Activated T-cell treated with anti-CD3 and anti-CD28 coated beads for 4 hours (primary cell): ENCODE measurements at places on chromosomes 12 and 14.

GRCh38 chr12:84910549-84911241, 1.9 kb downstream of the SLC6A15 start:
- DNase-seq = no peak

GRCh38 chr14:87613881-87614280, 379.1 kb downstream of the GALC start:
- DNase-seq = no peak

DNA sequence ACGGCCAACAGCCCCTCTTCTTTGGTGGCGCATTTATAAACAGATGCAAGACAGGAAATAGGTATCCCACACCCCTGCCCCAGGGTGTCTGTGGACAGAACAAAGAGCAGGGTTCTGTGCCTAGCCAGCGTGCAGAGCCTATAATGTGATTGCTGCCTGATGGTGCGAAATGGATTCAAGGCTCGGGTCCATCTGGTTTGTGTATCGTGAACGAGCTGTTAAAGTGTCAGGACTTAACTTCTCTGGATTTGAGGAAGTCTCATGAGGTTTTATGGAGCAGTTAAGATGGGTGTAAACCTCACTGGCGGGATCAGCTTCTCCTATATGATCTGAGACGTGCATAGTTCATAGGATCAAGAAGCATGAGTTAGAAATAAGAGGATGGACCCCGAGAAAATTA, 388.7 kb upstream of the TBX3 start:
- DNase-seq = no peak

- DNase-seq = no peak
Measured at GRCh38 chr12:67981287-67982162, 7.7 kb upstream of the IFNG-AS1 start.

DNA sequence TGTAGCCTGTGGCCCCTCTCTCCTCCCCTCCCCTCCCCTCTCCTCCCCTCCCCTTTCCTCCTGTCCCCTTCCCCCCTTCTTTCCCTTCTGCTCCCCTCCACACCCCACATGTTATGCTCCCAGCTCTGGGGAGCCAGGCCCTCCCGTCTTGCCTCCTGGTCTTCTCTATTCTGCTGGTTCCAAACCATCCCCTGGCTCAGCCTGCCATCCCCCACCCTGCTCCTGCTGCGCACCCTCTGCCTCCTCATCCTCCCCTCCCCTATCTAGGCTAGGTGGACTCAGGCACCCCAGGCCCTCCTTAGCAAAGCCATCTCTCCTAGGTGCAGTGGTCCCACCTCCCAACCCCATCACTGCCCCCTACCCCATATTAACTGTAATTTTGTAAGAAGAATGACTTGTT, 99.5 kb downstream of the CALM1 start:
- DNase-seq = no peak

DNA sequence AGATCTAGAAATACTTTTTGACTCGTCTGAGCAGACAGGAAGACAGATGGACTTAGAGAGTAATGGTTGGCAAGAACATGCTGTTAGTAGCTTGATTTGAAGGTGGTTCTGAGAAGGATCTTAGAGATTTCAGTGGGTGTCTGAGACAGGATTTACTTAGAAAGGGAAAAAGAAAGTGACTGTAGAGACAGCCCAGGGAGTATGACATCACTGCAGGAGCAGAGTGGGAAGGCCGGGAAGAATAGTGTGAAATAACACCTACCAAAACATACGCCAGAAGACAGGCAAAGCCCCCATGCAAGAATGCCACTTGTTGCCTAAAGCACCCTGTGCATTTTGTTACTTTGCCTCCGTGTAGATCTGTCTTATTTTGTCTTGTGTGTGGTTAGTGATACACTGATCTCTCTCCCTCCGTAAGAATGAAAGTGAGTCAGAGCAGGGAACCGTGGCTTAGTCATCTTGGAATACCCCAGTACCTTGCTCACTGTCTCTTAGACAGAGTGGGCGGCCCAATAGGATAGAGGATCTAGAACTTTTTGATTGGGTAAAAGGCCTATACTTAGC, 161.3 kb upstream of the IFNG-AS1 start:
- DNase-seq = peak; percentile 18

- DNase-seq = no peak
Measured at GRCh38 chr12:110182281-110182680, 58.1 kb downstream of the IFT81 start.

DNA sequence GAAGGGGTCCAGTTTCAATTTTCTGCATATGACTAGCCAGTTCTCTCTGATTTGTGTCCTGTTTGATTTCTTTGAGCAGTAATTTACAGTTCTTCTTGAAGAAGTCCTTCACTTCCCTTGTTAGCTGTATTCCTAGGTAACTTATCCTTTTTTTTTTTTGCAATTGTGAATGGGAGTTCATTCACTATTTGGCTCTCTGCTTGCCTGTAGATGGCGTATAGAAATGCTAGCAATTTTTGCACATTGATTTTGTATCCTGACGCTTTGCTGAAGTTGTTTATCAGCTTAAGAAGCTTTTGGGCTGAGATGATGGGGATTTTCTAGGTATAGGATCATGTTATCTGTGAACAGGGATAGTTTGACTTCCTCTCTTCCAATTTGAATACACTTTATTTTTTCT, 77.6 kb upstream of the NID2 start:
- no peak for DNase-seq

DNA sequence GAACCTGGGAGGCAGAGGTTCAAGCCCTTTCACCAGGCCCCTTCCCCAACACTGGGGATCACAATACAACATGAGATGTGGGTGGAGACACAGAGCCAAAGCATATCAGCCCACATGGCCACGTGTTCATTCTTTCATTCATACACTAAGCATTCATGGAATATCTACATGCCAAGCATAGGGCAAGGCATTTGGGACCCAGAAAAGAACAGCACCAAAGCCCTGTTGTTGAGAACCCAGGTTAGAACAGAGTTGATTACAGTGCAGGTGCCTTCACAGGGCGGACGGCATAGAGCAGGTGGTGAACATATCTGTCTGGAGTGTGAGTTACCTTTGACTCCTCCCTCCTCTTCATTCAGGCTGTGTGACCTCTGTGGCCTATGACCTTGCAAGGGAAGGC, 159.4 kb upstream of the GSC start:
- DNase-seq = no peak

- no peak for DNase-seq
Measured at GRCh38 chr12:10142976-10143589, 13.1 kb upstream of the CLEC7A start.

GRCh38 chr12:9902539-9903228, 21.4 kb downstream of the KLRF2 start:
- DNase-seq = no peak

DNA sequence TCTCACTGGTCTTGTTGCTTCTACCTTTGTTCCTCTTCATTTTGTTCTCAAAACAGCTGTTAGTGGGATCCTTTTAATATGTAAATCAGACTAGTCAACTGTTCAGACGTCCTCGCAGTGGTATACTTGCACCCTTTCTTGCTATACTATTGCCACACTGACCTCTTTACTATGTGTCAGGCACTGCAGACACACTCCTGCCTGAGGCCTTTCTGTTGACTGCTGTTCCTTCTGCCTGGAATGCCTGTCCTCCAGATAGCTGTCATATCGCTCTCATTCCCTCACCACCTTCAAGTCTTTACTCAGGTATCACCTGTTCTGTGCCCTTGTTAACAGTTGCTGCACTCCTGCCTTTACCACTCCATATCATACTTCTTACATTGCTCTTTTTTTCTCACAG, 90.0 kb upstream of the TMEM263 start:
- DNase-seq = no peak

GRCh38 chr12:41972196-41972595, 172.5 kb downstream of the GXYLT1 start:
- DNase-seq = no peak

DNA sequence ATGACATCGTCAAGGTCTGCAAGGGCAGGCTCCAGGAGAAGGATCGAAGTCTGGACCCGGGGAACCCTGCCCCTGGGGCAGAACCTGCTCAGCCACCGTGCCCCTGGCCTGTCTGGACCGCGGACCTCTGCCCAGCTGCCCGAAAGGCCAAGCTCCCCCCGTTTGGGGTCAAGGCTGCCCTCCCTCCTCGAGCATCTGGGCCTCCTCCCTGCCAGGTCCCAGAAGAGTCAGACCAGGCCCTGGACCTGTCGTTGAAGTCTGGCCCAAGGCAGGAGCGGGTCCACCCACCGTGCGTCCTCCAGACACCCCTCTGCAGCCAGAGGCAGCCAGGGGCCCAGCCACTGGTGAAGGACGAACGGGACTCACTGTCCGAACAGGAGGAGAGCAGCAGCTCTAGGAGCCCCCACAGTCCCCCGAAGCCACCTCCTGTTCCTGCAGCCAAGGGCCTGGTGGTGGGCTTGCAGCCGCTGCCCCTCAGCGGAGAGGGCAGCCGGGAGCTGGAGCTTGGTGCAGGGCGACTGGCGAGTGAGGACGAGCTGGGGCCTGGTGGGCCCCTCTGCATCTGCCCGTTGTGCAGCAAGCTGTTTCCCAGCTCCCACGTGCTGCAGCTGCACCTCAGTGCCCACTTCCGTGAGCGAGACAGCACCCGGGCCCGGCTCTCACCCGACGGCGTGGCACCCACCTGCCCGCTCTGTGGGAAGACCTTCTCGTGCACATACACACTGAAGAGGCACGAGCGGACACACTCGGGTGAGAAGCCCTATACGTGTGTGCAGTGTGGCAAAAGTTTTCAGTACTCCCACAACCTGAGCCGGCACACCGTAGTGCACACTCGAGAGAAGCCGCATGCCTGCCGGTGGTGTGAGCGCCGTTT, 856 bp downstream of the ZBTB42 start:
- no peak for DNase-seq

GRCh38 chr12:116299665-116300328, 22.3 kb upstream of the MED13L start:
- no peak for DNase-seq

GRCh38 chr12:95173392-95174251, 43.6 kb downstream of the FGD6 start:
- no peak for DNase-seq

- no peak for DNase-seq
Measured at GRCh38 chr14:83860631-83861155, 1669.3 kb upstream of the FLRT2 start.

DNA sequence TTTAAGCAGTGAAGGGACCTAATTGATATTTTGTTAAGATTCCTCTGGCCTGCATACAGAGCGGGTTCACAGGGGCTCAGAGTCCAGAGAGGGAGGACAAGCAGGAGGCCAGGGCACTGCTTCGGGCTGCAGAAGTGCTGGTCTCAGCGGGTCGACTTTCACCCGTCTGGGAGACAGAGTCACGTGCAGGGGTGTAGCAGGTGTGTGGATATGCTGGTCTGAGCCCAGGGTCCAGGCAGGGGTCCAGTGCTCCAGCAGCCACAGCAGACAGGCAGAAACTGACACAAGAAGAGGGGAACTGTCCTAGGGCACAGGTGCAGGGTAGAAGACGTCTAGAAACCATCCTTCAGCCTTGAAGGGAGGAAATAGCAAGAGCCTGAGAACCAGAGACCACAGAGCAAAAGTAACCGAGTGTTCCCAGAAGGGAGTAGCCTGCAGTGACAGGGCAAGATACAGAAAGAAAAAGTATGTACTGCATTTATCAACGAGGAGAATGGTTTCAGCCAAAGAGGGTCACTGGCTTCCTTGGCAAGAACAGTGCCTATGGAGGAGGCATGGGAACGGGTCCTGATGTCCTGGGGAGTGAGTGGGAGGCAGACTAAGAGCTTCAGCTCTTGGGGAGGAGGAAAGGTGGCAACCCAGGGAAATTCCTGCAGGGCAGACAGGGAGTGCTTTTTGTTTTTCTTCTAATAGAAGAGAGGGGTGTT, 28.7 kb downstream of the FBXO21 start:
- no peak for DNase-seq

GRCh38 chr14:90336985-90337384, 5.2 kb upstream of the NRDE2 start:
- no peak for DNase-seq

DNA sequence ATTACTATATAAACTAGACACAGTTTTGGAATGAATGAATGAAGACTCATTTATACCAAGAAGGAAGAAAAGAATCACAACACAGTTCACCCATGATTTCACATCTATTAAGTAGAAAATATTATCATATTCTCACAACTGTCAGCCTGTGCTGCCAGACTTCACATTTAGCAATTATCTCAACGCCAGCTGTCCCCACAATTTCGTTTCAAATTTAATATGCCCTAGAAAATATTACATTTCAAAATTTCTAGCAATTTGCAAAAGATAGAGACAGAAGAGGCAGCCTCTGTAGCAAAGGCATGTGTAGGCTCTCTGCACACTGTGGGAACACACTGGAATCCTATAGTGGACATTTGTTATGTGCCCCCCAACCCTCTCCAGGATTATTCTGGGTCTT, 83.6 kb downstream of the ANKS1B start:
- no peak for DNase-seq

- DNase-seq = no peak
Measured at GRCh38 chr12:102063069-102063468, 1.3 kb upstream of the WASHC3 start.

GRCh38 chr12:119012179-119012578, 30.8 kb downstream of the SRRM4 start:
- no peak for DNase-seq

DNA sequence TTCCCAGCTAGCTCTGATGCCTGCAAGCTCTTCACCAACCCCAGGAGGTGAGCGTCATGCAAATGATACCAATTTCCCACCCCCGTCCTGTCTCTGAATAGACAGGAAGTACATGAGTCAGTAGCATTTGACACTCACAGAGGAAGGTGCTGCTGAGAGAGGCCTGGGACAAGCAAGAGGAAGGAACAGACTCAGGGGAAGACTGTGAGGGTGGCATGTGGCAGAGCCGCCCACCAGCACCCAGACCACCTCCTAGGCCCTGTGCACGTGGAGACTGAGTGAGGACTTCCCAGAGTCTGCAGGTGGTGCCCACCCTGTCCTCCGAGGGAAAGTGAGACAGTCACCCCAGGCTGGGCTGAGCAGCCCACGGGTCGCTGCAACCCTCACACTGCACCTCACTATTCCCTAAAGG, 199.5 kb upstream of the SFSWAP start:
- DNase-seq = peak; percentile 32

DNA sequence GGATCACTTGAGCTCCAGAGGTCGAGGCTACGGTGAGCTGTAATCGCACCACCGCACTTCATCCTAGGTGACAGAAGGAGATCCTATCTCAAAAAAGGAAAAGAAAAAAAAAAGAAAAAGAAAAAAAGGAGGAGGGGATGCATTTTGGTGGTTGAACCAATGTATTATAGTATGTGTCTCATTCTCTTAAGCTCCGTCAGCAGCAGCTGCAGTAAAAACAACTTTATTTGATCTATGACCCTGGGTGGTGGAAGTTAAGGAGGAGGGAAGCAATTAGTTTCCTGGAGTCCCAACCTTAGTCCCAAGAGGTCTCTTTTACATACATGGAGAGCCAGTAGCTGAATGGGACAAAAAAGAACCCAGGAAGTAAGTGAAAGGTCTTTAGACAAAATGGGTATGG, 26.8 kb upstream of the APOF start:
- DNase-seq = no peak

- DNase-seq = no peak
Measured at GRCh38 chr12:54734196-54734950, 86.2 kb upstream of the DCD start.

GRCh38 chr14:99357916-99358390, 86.0 kb upstream of the BCL11B start:
- no peak for DNase-seq
